ENCODE measurements at places on chromosomes 1 and 21.

DNA sequence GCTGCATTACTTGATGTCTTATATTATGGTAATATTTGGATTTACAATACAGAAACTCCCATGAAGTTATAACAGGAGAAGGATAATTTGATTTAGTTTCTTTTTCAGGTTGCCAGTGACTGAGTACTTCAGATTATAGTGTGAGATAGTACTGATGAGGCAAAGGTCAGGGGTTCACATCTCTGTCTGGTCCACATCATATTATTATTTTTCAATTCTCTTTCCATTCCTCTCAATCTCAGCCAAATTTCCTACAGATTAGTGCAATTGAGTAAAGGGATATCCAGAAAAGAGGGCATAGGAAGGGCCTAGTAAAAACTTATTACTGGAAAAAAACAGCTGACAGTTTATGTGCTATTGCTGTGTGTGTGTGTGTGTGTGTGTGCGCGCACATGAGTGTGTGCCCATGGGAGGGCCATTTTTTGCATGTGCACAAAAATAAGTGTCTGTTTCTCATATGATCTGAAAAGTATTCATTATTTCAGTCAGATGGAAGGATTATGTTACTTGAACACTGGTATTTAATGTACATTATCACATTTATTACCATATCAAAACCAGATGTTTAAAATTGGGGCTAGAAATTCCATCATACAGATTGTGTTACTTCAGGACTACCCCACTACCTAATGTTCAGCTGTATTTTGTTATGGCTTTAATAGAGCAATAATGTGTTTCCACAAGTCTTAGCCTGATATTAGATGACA, 78.3 kb upstream of the KCNK2 start:
- DNase-seq = no peak

GRCh38 chr21:17351766-17352165, 161.1 kb upstream of the CXADR start:
- no peak for DNase-seq

DNA sequence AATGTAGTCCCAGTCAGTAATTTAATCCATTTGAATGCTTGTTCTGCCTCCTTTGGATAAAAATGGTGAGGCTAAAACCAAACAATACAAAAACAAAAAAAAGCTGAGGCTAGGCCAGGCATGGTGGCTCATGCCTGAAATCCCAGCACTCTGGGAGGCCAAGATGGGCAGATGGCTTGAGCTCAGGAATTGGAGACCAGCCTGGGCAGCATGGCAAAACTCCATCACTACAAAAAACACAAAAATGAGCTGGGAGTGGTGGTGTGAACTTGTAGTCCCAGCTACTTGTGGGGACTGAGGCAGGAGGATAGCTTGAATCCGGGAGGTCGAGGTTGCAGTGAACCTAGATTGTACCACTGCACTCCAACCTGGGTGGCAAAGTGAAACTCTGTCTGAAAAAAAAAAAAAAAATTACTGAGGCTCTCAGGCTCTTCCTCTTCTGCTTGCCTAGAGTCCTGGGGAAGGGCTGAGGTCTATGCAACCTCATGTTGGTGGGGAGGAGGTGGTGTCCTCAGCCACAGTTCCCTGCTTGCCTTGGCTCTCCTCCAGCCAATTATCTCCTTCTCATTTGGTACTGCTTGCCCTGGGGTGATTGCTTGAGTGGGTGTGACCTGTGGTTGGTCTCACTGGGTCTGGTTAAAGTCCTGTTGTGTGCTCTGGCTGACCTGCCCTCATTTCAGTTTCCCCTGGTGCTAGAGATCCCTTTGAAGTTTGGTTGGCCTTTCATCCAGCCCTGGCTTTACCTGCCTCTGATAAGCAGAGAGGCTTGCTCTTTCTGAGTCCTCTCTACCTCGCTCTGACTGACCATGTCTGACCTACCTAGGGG, 20.9 kb downstream of the S1PR1 start:
- DNase-seq = no peak

- no peak for DNase-seq
Observed at GRCh38 chr1:72018562-72018961, 263.8 kb downstream of the NEGR1 start.

DNA sequence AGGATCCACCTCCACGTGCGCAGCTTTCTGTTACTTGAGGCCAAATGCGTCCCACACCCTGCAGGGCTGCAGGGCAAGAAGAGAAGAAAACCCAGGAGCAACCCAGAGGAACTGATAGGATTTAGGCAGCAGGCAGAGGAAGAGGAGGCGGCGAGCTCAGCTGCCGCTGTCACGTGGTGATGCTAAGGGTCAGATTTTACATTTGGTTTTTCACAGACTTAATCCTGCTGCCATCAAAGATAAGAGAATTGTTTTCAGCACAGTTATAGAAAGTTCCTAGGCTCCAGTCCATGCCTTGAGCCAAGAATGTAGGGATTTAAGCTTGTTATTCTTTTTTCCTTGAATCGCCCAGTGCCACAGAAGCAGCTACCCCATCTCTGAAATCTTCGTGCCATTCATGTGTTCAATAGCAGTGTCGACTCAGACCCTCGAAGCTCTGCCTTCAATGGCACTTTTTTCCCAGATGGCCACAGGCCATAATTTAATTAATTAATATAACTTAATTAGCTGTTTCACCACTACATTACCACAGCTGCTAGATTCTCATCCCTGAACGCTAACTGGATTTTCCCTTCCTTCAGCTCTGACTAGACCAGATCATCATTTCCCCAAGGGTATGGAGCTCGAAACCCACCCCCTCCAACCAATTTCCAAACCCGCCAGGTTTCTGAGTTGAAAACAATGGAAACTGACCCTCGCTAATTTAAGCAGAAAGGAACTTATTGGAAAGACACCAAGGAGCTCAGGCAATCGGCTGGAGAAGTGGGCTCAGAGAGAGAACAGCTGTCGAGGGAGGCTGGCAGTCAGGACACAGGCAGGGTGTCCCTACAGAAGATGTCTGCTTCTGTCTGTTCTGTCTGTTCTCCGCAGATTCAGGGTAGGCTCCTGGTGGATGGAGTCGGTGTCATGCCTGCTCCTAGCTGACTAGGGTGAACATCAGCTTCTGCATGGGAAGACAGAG, 36.2 kb downstream of the LDLRAP1 start:
- DNase-seq = no peak

Measured in HT-29 (cell line).